Smooth muscle cell of the umbilical artery (primary cell): ENCODE measurements at places on chromosomes 6 and 20. TPM values are rescaled to one million over a fixed set of nuclear protein-coding genes. Genes with fewer than 3 reads are reported as not detected.

Gene DPPA5
- not detected in 2 replicates for total RNA-seq

Gene NECAB3
- total RNA-seq: 30.9 and 31.1 TPM in 2 replicates

Gene OR2J3
- total RNA-seq: not detected in 2 replicates

Gene ANGPT4
- not detected in 2 replicates for total RNA-seq

Gene FERMT1
- total RNA-seq: 3.0 and 10.9 TPM in 2 replicates

Gene SLC2A4RG
- 14.3 and 24.8 TPM in 2 replicates for total RNA-seq

Gene CPNE5
- total RNA-seq: 0.18 and 0.30 TPM in 2 replicates
